ENCODE measurements at places on chromosomes 16 and 17.

DNA sequence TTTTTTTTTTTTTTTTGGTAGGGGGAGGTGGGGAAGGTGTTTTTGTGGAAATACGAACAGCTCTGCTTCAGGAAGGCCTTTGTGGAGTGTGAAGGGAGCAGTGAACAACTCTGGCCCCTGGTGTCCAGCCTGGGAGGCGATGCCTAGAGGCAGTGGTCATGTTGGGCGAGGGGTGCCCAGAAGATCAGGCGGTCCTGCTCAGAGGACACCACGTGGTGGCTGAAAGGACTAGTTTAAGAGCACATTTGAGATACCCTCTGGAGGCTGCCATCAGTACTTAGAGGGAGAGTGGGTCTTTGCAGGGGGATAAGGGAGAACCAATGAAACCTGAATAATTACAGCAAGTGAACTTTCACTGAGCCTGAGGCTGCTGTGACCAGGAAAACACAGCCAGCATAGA lies 40.1 kb upstream of the RHOT1 start:
- no peak for DNase-seq

- no peak for DNase-seq
These were observed 886.5 kb downstream of the CDH8 start for GRCh38 chr16:61149709-61150108.

DNA sequence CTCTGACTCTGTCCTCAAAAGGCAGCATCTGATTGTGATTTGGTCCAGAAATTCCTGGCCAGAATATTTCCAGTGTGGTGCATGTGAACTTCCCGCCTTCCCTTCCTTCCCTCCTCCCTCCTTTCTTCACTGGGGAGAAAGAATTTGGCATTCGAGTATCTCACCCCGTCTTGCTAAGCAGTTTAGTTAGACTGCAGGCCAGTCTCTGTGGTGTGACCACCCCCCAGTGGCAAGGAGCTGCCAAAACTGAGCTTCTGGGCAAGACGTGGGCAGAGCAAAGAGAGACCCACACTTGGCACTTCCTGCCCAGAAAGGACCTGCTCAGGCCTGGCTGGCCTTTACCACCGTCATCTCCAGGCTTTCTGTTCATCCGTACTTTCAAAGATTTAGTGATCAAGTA lies 36.4 kb downstream of the SNX20 start:
- peak; percentile 69 for DNase-seq

DNA sequence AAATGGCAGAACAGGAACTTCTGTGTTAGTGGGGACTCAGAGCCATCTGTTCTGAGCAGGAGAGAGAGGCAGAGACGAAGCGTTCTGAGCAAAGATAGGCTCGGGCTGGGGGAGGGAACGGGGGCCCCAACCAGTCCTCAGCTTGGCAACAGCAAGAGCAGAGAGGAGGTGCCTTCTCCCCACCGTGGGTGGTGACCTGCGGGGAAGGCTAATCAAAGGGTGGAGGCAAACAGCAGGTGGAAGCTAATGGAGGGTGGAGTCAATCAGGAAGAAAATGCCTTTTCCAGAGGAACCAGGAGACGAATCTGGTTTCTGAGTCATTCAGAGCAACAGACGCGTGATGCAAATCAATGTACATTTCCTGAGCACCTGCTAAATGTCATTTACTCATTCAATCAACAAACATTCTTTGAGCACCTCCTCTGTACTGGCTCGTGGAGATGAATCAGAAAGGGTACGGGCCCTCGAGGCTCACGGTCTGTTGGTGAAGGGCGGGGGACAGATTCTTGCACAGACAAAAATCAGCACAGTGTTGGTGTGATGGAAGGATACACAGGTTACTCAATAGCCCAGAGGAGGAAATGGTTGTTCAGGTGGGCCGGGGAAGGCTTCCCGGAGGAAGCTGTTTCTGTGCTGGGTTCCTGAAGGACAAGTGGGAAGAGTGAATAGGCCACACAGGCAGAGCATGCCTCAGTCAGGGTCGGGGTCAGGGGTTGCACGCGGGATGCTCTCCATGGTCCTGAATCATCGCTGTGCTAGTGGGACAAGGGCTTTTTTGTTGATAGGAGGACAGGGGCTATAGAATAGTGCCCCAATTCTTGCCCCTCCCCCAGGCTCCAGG lies 5.7 kb upstream of the SPNS2 start:
- DNase-seq, result peak; percentile 73

DNA sequence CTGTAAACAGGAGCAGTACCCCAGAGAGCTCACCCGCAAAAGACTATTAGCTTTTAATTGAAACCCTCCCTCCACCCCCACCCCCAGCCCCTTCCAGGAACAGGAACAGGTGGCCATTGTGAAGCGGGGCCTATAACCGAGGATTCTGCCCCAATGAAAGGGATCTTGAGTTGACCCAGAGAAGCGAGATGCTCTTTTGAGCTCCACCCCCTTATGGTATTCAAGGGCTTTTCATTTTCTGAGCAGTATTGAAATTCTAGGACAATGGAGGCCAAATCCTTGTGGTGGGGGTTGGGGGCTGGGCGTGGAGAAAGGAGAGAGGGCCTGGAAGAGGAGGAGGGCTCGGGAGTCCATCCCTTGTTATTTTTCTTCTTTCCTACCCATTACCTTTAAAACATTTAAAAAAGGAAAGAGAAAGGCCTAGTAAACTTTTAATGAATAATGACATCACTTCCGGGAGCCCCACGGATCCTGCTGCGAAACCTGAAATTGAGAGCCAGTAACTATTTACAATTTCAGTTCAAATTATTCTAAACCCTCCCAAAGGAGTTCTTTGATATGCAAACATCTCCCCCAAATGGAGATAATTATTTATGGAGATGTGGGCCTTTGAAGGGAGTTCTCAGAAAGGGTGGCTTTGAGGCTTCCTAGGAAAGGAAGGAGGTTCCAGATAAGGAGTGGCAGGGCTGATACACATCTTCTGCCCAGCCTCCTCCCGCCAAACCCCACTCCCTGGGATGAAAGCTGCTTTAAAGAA lies 30.5 kb downstream of the HS3ST3B1 start:
- no peak for DNase-seq

DNA sequence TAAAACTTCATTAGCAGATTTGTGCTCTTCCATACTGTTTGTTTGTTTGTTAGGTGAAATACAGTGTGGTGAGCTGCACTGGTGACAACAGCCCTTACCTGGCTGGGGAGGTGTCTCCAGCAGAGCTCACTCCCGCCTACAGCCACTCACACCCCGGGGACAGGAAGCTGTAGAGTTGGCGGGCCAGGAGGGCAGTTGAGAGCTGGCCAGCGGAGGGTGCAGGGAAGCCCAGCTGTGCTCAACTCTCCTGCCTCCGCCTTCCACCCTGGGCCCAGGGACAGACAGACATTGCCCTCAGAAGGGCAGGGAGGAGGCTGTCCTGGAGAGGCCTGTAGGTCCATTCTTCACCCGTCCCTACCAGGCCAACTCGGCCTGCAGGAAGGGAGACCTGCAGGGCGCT lies 48.6 kb upstream of the PVALEF start:
- no peak for DNase-seq

DNA sequence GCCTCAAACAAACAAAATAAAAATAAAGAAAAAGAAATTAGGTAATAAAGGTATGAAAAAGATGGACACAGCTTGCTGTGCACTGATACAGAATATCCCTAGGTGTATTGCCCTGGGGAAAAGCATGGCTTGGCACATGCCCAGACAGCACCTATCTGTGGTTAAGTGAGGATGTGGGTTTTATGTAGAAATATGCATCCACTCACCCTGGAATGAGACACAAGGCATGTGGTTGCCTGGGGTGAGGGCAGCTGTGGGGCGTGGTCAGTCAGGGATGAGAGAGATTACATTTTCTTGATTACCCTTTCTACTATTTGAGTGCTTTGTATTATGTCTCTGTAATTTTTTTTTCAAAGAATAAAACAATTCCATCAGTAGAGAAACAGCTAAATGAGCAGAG lies 6.9 kb downstream of the PLLP start:
- peak; percentile 35 for DNase-seq

GRCh38 chr17:1183171-1183873 lies 3.5 kb upstream of the ABR start:
- no peak for DNase-seq

DNA sequence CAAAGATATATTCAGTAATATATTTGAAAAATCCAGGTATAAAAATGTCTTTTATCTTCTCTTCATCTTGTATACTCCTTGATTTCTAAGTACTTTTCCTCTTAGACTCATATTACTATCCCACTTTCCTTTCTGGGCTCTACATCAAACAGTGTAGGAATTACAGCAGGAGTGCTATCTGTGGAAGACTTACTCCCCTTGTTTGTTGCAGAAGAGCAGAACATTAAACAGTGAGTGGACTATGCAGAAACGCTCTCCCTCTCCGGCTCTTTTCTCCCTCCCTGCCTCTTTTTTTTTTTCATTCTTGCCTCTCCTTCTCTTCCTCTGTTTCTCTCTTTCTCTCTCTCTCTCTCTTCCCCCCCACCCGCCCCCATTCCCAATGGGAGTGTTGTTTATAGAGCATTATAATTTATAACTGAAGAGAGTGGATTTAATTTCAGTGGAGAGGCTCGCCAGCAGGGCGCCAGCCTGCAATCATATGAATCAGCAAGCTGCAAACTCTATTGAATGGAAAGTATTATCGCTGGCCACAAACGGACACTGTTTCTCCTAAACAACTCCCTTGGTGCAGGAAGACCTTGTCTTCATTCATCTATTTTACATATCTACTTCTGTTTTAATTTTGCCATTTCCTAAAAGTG lies 242.3 kb upstream of the TBX2 start:
- peak; percentile 41 for DNase-seq

DNA sequence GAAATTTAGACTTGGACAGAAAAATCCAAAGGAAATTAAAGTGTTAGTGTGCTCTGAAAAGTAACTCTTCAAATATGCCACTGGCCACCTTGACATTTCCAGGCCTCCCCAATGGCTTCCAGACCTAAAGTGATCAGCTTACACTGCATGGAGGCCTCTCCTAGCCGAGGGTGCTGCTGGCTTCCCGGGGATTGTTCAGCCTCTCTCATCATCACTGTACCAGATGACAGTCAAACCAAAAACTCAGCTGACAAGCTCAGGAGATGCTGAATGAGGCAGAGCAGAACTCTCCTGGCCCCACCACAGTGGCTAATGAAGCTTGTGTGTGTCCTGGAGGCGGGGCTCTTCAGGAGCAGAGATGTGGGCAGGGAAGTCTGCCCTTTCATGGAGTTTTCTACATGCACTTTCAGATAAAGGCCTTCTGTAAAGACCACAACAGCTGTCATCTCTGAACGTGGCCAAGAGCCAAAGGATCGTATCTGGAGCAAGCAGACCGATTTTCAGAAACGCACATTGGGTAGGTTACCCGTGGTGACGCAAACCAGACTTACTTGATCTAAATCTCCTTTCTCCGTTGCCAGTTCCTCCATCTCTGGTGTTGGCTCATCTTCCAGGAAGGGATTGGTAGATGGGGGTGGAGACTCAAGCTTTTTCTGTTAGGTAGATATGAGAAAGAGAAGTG lies 113.3 kb downstream of the VPS53 start:
- peak; percentile 97 for DNase-seq

GRCh38 chr17:72407336-72407909 lies 286.6 kb downstream of the SOX9 start:
- no peak for DNase-seq

DNA sequence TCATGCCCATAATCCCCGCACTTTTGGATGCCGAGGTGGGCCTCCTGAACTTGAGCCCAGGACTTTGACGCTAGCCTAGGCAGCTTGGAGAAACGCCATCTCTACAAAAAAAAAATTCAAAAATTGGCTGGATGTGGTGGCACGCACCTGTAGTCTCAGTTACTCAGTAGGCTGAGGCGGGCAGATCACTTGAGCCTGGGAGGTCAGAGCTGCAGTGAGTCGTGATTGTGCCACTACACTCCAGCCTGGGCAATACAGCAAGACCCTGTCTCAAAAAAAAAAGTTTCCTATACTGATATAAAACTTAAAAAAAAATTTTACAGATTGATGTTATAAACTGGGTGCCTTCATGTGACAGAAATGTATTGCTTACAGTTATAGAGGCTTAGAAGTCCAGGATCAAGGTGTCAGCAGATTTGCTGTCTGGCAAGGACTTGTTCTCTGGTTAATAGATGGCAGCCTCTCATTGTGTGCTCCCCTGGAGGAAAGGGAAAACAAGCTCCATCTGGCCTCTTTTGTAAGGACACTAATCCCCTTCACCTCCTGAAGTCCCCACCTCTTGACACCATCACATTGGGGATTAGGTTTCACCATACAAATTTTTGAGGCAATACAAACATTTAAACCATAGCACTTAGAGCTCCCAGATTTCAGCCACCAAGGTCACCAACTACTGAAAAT lies 8.5 kb upstream of the CES3 start:
- DNase-seq, result no peak

DNA sequence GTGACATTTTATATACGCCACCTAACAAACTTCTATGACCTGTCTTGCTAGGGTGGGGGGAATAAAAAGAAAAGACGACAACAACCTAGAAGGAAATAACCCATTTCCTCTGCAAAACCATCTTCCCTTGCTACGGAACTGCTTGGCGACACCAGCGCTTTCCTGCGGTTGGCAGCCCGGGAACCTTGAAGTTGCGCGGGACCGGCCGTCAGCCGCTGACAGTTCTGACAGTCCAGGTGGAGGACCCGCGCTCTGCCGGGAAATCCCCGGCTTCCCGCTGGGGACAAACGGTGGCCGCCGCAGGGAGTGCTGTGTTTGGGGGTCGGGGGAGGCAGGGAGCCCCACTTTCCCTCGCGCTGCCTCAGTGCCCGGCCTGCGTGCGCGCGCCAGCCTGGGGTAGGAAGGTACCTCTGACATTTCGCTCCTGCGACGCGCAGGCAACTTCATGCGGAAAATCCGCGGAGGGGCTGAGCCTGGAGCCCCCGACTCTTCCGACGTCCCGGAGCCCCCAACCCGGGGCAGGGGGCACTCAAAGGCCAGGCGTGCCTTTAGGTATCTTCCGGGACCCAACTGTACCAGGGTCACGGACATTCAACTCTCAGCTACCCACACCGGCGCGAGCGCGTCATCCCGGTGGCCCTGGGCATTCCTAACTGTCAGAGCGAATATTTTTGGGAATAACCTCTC lies 516 bp downstream of the SLC16A6 start:
- DNase-seq, result peak; percentile 63

GRCh38 chr17:61040666-61041065 lies 359.0 kb upstream of the TBX2 start:
- DNase-seq, result no peak

All from common myeloid progenitor, CD34-positive (primary cell).